ENCODE measurements at places on chromosomes 5 and 9.
A peak's percentile ranks its signal among the peaks of the same experiment; 100 is the strongest.

GRCh38 chr5:6408627-6409446 is 30.5 kb upstream of the MED10 start:
- DNase-seq, result no peak

- no peak for DNase-seq
Observed at GRCh38 chr9:110110154-110110553, 97.8 kb downstream of the C9orf152 start.

DNA sequence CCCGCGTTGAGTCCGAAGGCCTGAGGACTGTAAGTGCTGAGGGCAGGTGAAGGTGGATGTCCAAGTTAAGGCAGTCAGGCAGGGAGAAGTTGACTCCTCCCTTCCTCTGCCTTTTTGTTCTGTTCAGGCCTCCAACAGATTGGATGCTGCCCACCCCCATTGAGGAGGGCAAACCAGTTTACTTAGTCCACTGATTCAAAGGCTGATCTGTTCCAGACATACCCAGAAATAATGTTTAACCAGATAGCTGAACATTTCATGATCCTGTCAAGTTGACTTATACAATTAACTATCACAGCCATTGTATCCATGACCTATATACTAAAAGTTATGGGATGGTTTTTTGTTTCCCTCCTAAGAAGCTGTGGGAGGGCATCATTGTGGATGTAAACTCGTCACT is 8.3 kb upstream of the TEX48 start:
- no peak for DNase-seq

DNA sequence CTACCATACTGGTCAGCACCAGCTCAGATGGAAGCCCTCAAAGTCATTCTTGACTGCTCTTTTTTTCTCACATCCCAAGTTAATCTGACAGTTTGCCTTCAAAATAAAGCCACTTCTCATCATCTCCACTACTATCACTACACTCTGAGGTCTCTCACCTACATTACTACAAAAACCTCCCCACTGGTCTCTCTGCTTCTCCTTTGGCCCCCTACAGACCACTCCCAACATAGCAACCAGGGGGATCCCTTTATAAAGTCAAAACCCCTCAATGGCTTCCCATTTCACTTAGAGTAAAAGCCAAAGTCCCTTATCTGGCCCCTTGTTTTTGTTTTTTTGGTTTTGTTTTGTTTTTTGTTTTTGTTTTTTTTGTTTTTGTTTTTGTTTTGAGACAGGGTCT is 4.6 kb downstream of the ARAP3 start:
- no peak for DNase-seq

DNA sequence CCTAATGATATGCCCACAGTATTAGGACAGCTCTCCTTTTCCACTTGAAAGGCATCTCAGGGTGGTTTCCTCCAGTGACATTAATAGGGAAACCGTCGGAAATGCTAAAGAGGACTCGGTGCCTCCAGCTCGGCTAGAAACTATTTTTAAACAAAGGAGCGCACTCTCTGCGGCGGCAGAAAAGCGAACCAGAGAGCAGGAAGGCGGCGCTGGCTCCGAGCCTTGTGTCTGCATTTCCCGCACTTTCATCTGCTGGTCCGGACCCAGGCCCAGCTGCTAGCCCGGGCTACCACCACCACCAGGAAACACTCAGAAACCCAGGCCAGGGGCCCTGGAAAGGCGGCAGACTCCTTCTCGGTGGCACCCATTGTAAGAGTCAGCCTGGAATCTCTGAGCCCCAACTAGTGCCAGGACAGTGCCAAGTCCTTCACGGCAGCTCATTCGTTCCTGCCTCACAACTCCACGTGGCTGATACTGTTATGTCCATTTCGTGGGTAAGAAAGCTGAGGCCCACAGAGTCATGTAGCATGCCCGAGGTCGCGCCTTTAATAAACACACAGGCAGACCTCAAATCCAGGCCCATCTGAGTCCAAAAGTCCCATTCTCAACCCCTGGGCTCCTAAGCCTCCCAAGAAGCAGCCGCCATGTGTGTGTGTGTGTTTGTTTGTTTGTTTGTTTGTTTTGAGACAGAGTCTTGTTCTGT is 73.9 kb downstream of the VAV2 start:
- DNase-seq, result no peak

DNA sequence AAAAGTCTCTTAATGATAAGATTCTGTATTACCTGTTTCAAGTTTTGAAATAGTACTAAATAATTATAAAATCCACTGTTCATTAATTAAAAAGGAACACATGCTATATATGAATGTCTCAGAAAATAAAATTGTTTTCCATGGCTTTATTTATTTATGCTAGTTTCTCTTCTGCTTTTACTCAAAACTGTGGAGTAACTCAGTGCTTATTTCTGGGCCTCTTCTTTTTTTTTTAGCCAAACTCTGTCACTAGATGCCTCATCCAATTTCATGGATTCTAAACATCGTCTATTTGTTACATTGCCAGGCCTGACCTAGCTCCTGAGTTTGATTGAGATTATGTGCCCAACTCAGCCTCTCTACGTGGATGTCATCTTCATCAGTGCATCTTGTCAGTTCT is 1509.7 kb downstream of the MAT2B start:
- DNase-seq, result no peak

DNA sequence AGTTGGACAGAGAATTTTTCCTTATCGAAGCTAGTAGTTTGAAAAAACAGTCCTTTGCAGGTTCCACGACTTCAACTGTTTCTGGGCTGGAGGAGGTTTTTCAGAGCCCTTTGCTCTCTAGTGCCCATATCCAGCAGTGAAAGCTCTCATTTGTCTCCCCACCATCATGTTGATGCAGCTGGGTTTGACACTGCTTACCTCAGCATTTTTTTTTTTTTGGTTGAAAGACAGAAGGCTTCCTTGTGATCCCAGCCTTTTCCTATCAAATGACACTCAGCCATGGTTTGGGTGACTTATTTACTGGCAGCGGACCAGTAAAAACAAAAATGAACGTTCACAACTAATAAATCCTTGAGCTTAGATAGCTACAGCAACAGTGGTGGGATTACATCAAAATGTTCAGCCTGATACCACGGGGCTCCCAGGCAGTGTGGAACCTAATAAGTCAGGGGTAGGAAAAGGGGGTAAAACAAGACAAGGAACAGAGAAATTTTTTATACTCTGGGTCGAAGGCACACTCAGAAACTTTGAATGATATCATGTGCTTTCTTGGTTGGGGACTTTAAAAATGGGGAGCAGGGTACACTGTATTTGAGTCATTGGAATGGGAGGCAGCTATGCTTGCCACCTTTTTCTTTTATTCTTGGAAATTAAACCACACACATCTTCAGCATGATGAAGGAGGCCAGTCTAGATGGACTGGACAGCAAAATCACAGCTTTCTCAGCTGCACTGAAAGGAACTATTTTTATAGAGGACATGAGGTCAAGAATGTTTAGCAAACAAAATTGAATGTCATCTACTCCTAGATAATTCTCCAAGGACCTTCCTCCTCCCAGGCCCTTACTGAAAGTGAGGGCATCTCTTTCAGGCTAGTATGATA is 308.9 kb upstream of the MPDZ start:
- DNase-seq, result no peak

DNA sequence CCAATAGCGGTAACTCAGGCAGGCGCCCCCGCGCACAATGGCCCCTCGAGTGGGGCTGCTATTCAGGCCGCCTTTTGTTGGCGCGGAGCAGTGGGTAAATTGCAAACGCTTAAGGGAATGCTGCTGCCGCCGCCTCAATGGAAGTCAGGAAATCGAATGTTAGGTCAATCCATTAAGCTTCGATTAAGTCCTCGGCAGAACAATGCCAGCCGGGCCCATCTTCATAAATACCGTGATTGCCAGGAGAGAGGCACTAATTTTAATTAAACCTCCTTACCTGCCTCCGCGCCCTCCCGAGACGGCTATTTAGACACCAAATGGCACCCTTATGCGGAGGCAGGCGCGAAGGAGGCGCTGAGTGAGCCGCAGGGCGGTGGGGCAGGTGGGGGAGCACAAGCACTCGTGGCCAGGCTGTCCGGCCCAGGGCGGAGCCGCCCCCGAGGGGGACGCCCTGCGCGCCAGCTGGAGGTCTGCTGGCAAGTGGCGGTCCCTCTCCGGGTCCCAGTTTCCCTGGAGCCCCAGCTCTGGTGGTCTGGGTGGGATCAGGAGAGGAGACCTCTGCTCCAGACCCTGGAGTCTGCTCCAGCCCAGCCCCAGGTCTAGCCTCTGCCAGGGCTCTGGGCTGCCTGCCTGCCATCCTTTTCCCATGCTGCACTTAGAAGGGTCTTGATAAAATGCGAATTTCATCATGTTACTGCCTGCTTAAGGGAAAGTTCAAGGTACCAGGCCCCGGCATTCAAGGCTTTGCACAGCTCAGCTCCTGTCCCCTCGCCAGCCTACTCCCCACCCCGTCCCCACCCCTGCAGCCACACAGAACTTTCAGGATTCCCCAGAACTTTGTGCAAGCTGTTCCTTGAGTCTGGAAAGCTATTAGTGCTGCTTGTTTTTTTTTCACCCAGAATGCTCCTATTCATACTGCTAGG is 19.7 kb downstream of the NR5A1 start:
- no peak for DNase-seq

GRCh38 chr9:134053401-134053871 is 14.4 kb downstream of the BRD3 start:
- DNase-seq, result no peak

GRCh38 chr5:98631311-98632054 is 142.0 kb upstream of the RGMB start:
- DNase-seq, result no peak

DNA sequence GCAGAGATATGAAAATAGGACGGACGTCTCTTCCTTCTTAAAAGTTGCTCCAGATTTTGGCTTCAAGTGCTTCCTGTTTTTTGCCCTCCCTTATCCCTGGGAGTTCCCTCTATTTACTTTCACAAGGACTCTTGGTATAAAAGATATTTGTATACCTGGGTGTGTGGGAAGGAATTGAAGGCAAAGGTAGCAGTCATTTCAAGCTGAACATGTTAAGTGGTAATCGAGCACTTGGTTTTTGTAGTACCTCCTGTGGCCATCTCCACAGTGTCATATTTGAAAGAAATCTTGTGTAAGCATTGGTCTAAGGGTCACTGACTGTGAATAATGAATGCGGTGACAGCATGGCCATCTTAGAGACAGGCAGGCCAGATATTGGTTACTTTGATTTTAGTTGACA is 593.6 kb downstream of the MTRR start:
- no peak for DNase-seq

DNA sequence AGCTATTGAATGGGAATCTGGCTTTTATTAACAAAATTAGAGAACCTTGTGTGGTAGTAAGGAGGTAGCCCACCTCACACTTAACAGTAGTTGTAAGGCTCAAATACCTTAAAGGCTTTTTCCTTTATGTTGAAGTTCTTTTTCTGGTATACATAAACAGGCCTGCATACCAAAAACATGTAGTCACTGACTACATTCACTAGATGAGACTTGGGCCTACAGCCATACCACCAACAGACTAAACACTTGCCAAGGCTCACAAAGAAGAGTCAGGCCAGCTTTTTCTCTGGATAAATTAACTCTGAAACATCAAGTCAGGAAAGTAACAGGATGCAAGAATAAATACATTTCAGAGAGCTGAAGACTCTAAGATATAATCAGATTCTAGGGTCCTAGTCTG is 78.6 kb upstream of the MPDZ start:
- no peak for DNase-seq

GRCh38 chr9:89013660-89014059 is 22.4 kb downstream of the S1PR3 start:
- no peak for DNase-seq

- DNase-seq, result peak; percentile 86
Observed at GRCh38 chr9:69759421-69760277, at the start of gene PTAR1. TSS of gene PTAR1 (minus strand) at chr9:69760011. CDS start at chr9:69759938, 73 bp downstream.

DNA sequence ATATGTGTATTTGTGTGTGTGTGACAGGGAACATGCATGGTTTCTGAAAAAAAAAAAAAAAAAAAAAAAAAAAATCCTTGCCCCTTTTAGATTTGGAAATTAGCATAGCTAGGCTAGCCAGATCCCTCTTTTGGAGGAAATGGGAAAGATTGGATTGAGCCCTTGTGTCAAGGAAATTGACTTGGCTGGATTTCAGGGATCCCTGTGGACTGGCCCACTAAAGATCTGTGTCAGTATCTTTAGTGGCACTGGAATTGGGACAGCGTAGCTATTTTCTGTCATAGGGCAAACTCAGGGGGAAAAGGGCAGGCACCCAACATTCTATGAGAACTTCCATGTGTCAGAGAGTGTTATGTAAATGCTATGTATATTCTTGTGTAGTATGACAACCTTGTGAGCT is 35.4 kb downstream of the SH3GL2 start:
- DNase-seq, result no peak

Data from frontal cortex (tissue), 4 donors.